ENCODE measurements at places on chromosomes 1 and 21.

DNA sequence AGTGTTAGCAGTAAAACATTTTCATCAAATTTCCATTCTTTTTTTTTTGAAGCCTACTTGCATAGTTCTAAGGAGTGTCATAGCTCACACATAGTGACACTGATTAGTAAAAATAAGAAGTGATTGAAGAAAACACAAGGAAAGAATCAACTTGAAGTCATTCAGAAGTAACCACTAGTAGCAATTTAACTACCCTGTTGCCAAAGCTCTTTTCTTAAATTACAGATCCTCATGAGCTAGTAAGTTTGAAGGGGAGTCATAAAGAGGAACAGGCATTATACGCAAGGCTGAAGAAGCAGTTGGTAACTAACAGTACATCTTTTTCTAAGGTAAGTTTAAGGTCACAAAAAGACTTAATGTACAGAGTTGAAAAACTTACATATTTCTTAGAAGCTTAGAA is 332.2 kb downstream of the CHRM3 start:
- DNase-seq: no peak

DNA sequence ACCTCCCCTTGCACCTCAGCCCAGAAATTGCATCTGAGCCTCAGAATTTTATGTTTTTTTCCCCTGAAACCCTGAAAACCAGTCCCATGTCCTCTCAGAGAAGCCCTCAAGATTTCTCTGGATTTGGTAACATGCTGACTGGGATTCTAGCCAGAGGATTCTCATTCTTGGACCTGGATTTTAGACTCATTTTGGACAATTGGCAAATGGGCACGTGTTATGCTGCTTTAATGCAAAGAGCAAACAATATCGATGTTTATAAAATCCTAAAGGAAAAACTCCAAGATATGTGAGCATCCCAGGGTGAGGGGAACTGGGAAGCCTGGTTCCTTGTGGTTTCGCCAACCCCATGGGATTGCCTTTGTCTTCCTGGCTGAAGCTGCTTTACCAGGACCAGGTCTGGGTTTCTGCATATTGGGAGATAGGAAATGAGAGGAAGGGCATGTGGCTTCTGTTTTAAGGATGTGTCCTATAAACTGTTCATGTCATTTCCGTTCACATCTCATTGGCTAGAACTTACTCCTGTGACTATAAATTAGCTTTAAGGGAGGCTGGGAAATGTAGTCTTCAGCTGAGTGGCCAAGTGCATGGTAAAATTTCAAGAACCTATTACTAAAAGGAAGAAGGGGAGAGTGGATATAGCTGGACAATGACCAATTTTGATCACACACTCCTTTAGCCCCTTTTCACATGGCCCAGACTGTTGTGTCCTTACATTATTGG is 27.2 kb upstream of the BCL10 start:
- no peak for DNase-seq

- DNase-seq: no peak
These were observed 499.8 kb downstream of the KIF26B start for GRCh38 chr1:245654460-245655050.

- DNase-seq: no peak
These were observed 6.2 kb downstream of the TMCO4 start for GRCh38 chr1:19793360-19794046.

- DNase-seq: no peak
These were observed 71.0 kb downstream of the SIPA1L2 start for GRCh38 chr1:232558954-232559353.

Data from NCI-H2107 (cell line).